ENCODE measurements at places on chromosomes 13 and 19.

GRCh38 chr13:64985075-64985474, 2245.1 kb downstream of the PCDH9 start:
- DNase-seq: no peak

GRCh38 chr19:31438401-31439269, 89.4 kb upstream of the TSHZ3 start:
- no peak for DNase-seq

- DNase-seq: no peak
Measured at GRCh38 chr13:50078895-50079654, 63.8 kb downstream of the KCNRG start.

- no peak for DNase-seq
Measured at GRCh38 chr13:67554746-67555452, 324.8 kb upstream of the PCDH9 start.

DNA sequence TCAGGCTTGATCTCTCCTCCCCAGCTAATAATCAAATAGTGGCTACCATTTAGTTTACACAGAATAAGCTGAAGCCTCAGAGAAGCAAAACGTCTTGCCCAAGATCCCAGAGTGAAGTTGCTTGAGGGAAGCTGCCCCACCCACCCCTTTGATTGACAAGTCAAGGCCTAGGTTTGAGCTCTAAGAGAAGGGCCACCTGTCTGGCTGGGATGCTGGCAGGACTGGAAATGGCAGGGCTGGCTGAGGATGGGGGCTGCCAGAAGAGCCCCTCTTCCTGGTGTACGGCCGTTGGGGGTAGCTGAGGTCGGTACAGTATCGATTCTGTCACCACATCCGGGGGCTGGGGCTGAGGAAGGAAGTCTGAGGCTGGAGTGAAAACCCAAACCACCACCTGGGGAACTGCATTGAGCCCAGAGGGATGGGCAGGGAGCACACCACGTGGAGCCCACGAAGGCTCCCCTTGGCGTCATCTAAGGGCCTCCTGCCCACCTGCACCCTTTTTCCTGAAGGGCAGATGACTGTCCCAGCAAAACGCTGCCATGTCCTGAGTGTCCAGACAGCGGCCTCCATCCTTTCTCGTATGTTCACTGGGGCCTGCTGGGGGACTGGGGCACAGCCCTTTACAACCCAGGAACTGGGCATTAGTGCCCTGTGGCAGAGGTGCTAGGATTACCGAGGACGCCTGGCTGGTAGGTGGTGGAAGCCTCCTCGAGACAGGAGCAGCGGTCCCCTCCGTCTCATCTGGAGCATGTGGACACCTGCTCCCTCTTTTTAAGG, 1.4 kb upstream of the PRKD2 start:
- DNase-seq: peak; percentile 60

DNA sequence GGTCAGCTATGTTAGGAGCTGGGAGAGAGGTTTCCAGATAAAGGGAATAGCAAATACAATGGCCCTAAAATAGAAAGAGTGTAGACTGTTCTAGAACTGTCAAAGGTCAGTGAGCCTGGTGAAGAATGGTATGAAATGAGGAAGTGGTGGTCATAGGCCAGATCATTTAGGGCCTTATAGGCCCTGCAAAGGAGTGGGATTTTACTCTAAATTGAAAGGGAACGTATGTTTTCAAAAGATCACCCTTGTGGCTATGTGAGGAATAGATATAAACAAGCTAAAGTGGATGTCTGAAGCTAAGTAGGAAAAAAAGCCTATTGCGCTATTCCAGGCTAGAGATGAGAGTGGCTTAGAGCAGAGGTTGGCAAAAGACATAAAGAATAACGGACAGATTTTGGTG, 70.7 kb upstream of the TDRD3 start:
- no peak for DNase-seq

DNA sequence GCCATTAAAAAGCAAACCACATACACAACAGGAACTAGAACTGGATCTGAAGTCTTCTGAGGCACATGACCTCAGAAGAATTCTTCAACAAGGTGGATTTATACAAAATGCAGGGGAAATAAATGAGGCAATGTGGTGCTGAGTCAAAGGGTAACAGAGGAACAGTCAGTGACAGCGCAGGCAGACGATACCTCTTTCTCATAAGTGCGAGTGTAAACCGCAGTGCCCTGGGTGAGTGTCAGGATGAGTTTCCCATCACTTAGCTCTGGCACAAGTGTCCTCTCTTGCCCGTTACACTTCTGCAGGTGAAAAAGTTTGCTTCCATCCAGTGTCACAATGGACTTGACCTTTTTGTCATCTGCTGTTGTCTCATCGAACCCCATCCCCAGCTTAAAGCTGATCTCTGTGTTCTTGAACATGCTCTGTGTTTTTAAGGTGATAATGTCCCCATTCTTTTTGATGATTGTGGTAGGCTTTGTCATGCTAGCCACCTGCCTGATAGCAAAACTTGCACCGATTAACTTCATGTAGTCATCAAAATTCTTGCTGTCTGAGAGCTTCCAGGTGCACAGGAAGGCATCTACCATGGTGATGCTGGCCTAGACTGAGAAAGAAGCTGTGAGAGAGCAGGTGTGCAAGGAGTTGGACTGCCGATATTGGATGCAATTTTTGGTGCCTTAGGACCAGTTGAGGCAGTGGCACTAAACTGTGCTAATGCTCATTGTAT, 97.3 kb downstream of the AKAP11 start:
- DNase-seq: no peak

GRCh38 chr13:32168131-32168530, 136.6 kb downstream of the FRY start:
- DNase-seq: no peak

DNA sequence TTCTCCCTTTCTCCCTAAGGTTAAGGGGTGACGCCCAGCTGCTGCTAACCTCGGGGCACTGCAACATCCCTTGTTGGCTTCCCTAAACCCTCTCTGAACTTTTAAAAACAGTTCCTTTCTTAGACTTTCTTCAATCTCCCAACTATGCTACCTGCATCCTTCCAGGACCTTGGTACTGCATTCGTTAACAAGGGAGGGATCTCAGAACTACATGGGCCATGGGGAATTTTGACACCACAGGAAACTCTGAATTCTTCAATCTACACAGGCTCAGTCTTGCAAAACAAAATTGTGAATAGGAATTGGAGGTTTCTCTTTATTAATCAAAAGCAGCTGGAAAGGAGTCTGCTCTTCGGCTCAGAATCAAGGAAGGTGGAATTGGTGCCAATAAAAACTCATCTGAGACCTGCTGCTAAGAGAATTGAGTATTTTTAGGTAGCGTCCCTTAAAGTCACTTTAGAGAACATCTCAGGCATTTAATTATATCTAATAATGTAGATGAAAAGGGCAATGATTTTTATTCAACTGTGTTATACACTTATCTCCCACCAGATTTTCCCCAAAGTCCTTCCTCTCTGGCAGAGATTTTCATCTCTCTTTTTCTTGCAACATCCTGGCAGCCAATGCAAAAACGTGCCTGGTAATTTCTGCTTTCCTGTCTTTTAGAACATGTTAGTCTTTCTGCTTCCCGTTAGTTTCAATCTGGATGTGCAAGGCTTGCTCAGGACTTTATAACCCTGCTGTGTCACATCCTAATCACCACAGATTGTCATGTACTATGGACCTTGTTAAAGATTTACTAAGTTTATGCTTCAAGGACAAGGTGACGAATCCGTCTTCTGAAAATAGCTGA, 69.1 kb upstream of the SLC15A1 start:
- DNase-seq: no peak

- no peak for DNase-seq
Measured at GRCh38 chr13:79226938-79227337, 179.1 kb downstream of the RBM26 start.

GRCh38 chr13:95641291-95642027, 3.0 kb downstream of the DZIP1 start:
- no peak for DNase-seq

DNA sequence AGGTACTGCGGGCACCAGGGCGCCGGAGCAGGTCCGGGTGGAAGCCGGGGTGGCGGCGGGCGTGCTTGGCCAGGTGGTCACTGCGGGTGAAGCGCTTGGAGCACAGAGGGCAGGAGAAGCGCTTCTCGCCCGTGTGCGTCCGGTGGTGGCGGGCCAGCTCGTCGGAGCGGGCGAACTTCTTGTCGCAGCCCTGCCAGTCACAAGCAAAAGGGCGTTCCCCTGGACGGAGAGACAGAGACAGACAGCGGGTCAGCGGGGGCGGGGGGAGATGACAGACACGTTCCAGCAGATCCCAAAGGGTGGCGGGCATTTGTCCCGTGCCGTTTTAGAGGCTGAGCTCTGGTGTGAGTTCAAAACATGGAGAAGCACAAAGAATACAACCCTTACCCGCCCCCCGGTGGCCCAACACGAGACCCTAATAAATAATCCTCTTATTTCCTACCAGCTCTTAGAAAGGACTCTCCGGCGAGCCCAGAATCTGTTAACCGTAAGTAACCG, 6.3 kb upstream of the REXO1 start:
- DNase-seq: no peak

DNA sequence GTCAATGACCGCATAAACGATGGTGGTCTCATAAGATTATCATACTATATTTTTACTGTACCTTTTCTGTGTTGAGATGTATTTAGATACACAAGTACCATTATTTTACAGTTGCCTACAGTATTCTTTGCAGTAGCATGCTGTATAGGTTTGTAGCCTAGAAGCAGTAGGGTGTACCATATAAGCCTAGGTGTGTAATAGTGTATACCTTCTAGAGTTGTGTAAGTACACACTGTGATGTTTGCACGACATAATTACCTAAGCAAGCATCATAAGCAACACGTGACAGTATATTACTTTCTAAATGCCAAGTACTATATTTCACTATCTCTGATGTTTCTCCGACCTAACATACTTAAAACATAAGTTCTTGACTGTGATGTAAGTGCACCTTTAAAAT, 2.7 kb downstream of the LPAR6 start:
- DNase-seq: no peak

GRCh38 chr19:4342314-4342614, 1.1 kb upstream of the MPND start:
- no peak for DNase-seq

GRCh38 chr19:49150106-49150943, 4.9 kb downstream of the HRC start:
- DNase-seq: peak; percentile 44

DNA sequence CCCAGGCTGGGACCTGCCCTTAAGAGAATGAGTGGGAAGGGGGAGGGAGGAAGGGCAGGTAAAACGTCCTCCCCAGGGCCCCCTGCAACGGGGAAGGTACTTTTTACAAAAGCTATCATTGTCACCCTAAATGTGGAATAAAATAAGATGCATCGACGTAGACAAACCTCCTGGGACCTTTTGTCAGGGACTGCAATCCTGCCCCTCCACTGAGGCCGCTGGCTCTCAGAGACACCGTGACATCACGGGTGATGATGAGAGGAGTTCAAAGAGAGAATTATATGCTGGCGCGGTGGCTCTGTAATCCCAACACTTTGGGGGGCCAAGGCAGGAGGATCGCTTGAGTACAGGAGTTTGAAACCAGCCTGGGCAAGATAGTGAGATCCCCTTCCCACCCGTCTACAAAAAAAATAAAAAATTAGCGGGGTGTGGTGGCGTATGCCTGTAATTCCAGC, 1.8 kb upstream of the MYBPC2 start:
- DNase-seq: peak; percentile 68

DNA sequence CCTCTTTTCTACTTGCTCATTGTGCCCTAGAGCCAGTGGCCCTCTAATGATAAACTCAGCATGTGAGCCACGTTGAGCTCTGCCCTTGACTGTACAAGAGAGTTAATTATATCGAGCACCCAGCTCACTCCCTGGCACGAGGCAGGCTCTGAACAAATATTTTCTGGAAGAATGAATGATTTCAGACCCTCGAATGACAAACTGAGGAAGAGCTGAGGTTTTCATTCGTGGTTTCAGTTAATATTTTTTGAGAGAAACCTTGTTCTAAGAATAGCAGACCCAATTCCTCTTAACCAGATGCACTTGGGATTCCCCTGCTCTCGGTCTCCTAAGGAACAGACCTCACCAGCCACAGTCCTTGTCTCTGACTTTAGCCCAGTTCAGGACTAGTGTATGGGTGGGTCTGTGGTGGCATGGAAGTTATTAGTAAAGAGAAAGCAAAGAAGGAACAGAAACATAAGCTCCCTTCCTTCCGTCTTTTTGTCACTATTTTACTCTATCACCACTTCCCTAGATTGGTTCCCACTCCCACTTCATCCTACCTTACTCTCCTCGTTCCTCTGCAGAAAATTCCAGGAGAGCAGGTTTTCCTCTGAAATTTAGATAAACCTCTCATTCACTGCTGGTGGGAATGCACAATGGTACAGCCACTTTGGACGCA, 22.1 kb upstream of the WDFY2 start:
- DNase-seq: peak; percentile 29
